ENCODE measurements at places on chromosomes 1 and 21.
A peak's percentile ranks its signal among the peaks of the same experiment; 100 is the strongest.

DNA sequence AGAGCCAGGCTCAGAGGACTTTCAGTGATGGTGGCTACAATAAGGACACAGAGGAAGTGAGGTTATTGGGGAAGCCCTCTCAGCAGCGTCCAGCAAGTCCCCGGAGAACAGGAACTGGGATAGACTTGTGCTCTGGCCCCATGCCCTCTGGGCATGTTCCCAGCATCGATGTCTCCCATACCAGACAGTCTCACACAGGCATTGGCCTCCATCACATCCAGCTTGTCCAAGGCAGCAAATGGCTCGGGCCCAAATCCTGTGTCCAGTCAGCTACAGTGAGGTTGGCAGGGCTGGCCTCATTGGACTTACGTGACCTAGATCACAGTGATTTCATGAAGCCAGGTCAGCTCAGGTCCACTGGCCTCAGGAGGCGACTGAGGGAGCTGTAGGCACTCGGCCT is 19.6 kb upstream of the TMEM54 start:
- no peak for DNase-seq

- no peak for DNase-seq
These were observed 34.7 kb upstream of the COL6A2 start for GRCh38 chr21:46063227-46063626.

GRCh38 chr1:29782846-29783507 is 546.7 kb downstream of the PTPRU start:
- DNase-seq = no peak

GRCh38 chr1:240691909-240692705 is 80.2 kb upstream of the GREM2 start:
- DNase-seq = peak; percentile 56

- DNase-seq = no peak
These were observed 424 bp upstream of the PCNX2 start for GRCh38 chr1:233295975-233296322.

GRCh38 chr1:234707641-234708040 is 97.7 kb upstream of the IRF2BP2 start:
- no peak for DNase-seq

GRCh38 chr1:226584164-226584563 is 35.6 kb downstream of the STUM start:
- no peak for DNase-seq

DNA sequence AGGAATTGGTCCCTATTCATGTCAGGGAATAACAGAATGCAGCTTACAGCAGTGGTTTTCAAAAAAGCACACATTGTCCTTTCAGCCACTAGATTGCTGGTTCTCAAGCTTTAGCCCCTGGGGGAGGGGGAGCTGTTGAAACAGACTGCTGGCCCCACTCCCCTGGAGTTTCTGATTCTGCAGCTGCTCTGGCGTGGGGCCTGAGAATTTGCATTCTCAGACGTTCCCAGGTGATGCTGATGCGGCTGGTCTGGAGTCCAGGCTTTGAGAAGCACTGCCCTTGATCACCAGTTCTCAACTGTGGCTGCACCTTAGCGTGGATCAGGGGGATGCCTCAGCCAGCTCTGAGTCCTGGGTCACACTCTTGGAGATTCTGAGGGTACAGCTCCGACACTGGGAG is 62.7 kb upstream of the LAPTM5 start:
- no peak for DNase-seq

DNA sequence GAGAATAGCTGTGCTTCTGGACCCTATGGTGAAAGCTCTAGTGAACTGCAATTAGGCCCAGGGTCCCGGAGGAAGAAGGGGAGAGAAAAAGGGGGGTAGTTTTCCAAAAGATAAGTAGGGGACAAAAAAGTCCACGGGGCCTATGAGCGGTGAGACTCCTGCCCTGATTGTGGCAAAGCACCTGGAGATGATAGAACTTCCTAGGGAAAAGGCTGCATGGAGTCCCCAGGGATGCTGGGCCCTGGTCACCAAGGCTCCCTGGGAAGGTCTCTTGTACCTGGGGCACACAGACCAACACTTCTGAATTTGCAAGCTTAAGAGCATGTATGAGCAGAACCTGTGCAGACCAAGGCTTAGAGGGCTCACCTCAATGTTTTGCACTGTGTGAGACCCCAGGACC is 5.4 kb upstream of the SHISA4 start:
- DNase-seq = no peak

DNA sequence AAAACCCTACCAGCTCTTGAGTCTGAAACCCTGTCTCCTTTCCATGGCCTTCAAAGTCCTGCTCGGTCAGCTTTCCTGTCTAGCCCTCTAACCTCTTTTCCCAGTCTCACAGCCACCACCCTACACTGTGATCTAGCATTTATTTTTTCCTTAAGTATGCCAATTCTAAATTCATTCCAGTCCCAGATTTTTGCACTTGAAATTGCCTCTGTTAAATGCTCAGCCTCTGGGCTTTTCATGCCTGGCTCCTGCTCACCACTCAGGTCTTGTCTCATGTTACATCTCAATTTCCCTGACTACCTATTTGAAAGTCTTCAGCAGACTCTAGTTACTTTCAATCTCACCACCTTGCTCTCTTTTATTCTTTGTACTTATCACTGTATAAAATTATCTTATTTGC is 176.2 kb downstream of the ADGRL4 start:
- no peak for DNase-seq

DNA sequence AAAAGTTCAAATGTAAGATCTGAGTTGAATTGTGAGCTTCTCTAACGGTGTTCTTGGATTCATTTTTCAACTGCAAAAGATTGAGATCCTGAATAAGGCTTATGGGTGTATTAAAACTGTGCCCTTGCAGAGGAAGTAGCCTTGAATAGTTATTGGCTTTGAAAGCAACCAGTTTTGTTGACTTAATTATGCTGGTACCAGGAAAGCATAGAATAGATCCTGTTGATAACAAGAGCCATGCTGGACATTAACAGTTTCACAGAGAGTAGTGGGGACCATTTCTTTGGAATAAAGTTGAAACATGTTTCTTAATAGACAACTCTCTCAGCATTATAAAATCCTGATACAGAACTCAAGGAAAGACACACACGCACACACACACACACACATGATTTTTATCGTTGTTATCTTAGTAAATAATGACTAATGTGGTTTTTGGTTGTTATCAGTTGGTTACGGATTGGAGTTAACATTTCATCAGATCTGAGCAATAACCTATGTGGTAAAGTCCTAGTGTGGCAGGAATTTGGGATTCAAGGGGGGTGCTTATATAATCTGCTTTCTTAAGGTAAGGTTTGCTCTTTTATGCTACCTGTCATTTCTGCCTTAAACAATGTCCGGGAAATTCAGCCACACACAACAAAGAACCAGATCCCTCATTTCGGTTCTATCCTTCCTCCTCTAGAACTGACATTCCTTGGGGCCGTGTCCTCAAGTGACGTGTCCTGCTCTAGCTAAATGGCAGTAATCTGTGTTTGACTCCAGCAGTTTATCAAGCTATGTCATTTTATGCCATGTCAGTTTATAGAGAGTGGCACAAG is 330.9 kb downstream of the CHRM3 start:
- DNase-seq = no peak

DNA sequence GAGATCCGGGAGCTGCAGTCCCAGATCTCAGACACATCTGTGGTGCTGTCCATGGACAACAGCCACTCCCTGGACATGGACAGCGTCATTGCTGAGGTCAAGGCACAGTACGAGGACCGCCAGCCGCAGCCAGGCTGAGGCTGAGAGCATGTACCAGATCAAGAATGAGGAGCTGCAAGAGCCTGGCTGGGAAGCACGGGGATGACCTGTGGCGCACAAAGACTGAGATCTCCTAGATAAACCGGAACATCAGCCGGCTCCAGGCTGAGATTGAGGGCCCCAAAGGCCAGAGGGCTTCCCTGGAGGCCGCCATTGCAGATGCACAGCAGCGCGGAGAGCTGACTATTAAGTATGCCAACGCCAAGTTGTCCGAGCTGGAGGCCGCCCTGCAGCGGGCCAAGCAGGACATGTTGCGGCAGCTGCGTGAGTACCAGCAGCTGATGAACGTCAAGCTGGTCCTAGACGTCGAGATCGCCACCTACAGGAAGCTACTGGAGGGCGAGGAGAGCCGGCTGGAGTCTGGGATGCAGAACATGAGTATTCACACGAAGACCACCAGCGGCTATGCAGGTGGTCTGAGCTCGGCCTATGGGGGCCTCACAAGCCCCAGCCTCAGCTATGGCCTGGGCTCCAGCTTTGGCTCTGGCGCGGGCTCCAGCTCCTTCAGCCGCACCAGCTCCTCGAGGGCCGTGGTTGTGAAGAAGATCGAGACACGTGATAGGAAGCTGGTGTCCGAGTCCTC is 25.5 kb downstream of the ETV3L start:
- DNase-seq = no peak

DNA sequence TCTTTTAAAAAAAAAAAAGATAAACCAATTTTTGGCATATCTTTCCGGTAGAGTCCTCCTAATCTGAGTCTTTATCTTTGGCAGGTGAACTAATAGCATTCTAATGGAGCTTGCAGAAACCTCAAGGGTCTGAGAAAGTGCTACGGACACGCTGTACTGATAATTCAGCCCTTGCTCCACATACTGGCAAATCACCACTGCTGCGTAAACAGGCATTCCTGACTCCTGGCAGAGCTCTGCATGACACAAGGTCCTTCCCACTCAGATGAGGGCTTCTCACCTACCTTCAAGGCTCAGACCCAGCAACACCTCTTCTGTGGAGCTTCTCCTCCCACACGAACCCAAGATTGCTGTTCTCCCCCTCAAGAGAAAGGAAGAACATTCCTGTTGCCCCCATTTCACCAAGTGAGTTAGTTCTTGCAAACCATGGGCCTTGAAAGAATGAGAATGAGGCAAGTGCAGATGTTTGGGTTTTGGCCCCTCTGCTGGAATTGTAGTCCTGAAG is 48.0 kb downstream of the LYST start:
- DNase-seq = no peak

DNA sequence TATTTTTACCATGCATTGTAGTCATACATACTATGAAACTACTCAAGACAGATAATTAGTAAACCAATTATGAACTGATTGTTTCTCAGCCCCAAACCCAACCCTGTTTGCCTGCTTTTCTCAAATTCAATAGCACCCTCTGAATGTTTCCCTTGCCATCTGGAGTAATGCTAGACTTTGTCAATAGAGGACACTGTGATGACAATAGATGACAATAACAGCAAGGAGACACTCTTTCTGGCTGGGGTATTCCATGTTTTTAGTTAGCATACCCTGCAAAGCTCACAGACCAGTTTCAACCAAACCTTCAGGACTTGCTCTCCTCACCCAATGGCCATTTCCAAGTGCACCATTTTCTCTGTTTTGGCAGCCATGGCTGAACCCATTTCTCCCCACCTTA is 108.5 kb upstream of the LRRC7 start:
- no peak for DNase-seq

GRCh38 chr1:234613128-234613875 is 3.3 kb upstream of the IRF2BP2 start:
- no peak for DNase-seq

DNA sequence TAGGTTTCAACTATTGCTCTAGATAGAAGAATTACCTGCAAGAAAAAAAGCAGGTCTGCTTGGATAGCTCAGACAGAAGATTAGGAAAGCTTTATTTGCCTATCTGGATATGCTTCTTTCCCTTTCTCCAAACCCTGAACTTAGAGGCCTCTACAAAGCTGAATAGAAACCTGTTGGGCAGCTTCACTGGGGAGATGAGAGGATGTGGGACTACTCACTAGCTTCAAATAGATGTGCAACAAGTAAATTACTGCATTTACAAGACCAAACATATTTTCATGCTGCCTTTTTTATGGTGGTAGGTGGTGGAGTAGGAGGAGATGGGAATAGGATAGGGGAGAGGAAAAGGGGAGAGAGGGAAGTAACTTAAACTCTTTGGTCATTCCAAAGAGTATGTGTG is 6.4 kb downstream of the CLCA2 start:
- no peak for DNase-seq

- peak; percentile 7 for DNase-seq
These were observed 426.3 kb upstream of the CHRM3 start for GRCh38 chr1:238960071-238960470.
